ENCODE measurements at places on chromosomes 5 and 9.

GRCh38 chr5:67032921-67033664 is 163.5 kb downstream of the CD180 start:
- no peak for DNase-seq

GRCh38 chr9:80789831-80790230 is 899.5 kb downstream of the TLE1 start:
- DNase-seq, result no peak

GRCh38 chr9:132210472-132211145 is 48.8 kb downstream of the NTNG2 start:
- no peak for DNase-seq

DNA sequence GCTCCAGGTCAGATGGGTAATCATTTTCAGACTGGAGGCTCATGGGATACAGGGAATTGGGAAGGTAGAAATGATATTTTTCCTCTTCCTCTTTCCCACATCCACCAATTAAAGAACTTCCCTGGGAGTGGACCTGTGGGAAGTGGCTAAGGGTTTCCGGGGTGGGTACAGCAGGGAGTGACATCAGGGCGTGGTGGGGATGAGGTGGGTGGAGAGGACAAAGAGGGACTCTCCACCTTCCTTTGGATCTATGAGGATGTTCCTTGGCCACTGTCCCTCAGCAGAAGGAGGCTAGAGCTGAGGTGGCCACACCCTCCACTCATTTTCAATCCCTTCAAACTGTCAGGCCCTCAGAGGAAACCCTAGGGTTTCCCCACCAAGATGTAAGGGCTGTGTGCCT is 54.7 kb downstream of the IRF1 start:
- no peak for DNase-seq

GRCh38 chr5:93620487-93621326 is 37.7 kb downstream of the NR2F1 start:
- peak; percentile 26 for DNase-seq

GRCh38 chr9:73219985-73220626 is 68.4 kb downstream of the ANXA1 start:
- no peak for DNase-seq

- no peak for DNase-seq
These were observed 587.0 kb upstream of the ADAMTS16 start for GRCh38 chr5:4553130-4553529.

Data from CD4-positive, alpha-beta T cell treated with Interleukin-6 at 100 ng/mL for 8 hours (primary cell).